ENCODE measurements at places on chromosomes 16 and 17. TPM values are rescaled to one million over a fixed set of nuclear protein-coding genes. Genes with fewer than 3 reads are reported as not detected.

Gene ASB16
- total RNA-seq, result 10.5 TPM

GRCh38 chr16:46748775-46749705, 896 bp upstream of the MYLK3 start:
- H3K4me3 ChIP-seq, result no peak overlapping the region
- H3K27me3 ChIP-seq, result no peaks in the 10 kb centered on the region
- no peaks in the 10 kb centered on the region for H3K36me3 ChIP-seq
- H3K4me1 ChIP-seq, result no peaks in the 10 kb centered on the region

- no peaks in the 10 kb centered on the region for H3K27me3 ChIP-seq
- no peak overlapping the region for H3K4me3 ChIP-seq
- peaks cover 4% of the 10 kb centered on the region for H3K36me3 ChIP-seq
Measured at GRCh38 chr17:4944554-4945175, 3.7 kb downstream of the PFN1 start.

DNA sequence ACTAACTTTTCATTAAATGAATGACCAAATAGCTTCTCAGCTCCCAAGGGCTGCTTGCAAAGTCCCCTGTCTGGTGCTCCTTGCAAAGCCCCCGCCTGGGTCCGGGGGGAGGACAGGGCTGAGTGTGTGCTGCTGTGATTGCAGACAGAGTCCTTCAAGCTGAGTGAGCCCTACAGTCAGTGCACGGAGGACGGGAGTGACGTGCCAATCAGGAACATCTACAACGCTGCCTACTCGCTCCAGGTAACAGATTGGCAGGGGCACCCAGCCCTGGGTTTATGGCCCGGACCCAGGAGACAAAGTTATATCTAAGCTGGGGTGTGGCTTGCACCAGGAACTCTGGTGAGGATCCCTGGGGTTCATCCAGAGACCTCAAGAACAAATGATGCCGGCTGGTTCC, 27.1 kb downstream of the SCNN1G start:
- no peaks in the 10 kb centered on the region for H3K36me3 ChIP-seq
- H3K27ac ChIP-seq, result no peak overlapping the region
- no peak for DNase-seq
- H3K4me3 ChIP-seq, result no peak overlapping the region
- no peaks in the 10 kb centered on the region for H3K27me3 ChIP-seq
- no peaks in the 10 kb centered on the region for H3K4me1 ChIP-seq

GRCh38 chr17:38872027-38872511, 2.2 kb downstream of the LASP1 start:
- peaks cover 66% of the 10 kb centered on the region for H3K4me1 ChIP-seq
- no peaks in the 10 kb centered on the region for H3K27me3 ChIP-seq
- H3K36me3 ChIP-seq, result no peaks in the 10 kb centered on the region
- H3K4me3 ChIP-seq, result no peak overlapping the region
- DNase-seq, result no peak
- H3K27ac ChIP-seq, result peak overlapping the region; percentile 94

- H3K4me3 ChIP-seq, result no peak overlapping the region
- no peak for DNase-seq
- no peaks in the 10 kb centered on the region for H3K36me3 ChIP-seq
- H3K27me3 ChIP-seq, result no peaks in the 10 kb centered on the region
- H3K4me1 ChIP-seq, result no peaks in the 10 kb centered on the region
Measured at GRCh38 chr16:66523861-66524354, 26.0 kb downstream of the TK2 start.

DNA sequence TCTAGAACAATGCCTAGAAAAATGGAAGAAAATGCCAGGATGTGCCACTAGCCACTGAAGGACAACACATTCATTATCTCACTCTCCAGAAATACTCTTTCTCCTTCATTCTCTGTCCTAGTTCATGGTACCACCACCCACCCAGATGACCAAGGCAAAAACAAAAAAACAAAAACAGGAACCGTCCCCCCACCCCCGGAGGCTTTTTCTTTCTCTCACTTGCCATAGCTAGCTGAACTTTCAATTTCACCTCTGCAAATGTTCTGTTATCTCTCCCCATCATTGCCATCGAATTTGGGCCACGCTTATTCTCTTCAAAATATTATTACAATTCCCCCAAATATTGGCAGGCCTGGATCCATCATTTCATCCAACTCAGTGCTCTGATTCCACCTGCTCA, 49.0 kb downstream of the SOX9 start:
- no peaks in the 10 kb centered on the region for H3K27me3 ChIP-seq
- no peak for DNase-seq
- H3K4me3 ChIP-seq, result no peak overlapping the region

DNA sequence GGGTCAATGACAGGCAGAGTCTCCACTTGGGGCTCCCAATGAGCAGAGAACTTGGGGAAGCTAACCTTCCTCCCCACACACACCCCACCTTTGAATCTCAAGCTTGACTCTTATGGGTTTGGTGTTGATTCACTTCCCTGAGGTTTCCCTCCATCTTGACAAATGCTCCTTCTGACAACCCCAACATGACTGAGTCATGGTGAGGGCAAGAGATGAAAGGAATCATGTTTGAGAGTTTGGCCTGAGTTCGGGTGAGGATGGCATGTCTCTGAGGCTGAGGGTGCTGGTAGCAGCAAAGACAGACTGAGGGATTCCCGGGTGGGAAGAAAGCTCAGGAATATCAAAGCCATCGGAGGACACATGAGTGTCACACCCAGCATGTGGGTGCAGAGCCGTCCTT, 18.7 kb downstream of the KRT9 start:
- no peaks in the 10 kb centered on the region for H3K27me3 ChIP-seq

DNA sequence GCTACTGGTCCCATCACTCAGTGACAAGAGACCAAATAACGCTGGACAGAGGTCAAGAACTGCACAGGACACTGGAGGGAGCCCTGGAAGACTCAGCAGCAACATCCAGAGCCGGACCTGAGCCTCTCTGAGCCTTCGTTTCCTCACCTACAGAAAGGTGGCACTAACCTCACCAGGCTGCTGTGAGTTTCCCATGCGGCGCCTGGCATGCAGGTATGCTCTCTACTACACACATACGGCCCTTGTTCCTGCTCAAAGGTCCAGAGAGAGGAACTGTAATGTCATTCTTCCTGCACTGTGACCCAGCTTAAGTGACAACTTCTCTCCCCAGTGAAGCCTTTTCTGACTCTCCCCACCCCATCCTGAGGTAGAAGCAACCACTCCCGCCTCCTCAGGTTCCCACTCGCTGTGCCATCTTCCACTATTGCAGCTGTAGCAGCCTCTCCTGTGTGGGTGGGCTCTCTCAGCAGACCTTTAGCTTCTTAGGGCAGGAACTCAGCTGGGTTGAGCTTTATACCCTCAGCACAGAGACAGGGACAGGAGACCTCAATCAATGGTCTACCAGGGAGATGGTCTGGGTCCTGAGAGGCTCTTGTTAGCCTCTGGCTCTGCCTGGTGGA, 43.9 kb upstream of the SREBF1 start:
- H3K4me3 ChIP-seq, result no peak overlapping the region
- H3K36me3 ChIP-seq, result no peaks in the 10 kb centered on the region
- no peak overlapping the region for H3K27ac ChIP-seq
- peaks cover 36% of the 10 kb centered on the region for H3K4me1 ChIP-seq
- no peak for DNase-seq
